ENCODE measurements at places on chromosomes 12 and 14.

- no peak for DNase-seq
Observed at GRCh38 chr14:88079624-88080023, 74.7 kb downstream of the GPR65 start.

DNA sequence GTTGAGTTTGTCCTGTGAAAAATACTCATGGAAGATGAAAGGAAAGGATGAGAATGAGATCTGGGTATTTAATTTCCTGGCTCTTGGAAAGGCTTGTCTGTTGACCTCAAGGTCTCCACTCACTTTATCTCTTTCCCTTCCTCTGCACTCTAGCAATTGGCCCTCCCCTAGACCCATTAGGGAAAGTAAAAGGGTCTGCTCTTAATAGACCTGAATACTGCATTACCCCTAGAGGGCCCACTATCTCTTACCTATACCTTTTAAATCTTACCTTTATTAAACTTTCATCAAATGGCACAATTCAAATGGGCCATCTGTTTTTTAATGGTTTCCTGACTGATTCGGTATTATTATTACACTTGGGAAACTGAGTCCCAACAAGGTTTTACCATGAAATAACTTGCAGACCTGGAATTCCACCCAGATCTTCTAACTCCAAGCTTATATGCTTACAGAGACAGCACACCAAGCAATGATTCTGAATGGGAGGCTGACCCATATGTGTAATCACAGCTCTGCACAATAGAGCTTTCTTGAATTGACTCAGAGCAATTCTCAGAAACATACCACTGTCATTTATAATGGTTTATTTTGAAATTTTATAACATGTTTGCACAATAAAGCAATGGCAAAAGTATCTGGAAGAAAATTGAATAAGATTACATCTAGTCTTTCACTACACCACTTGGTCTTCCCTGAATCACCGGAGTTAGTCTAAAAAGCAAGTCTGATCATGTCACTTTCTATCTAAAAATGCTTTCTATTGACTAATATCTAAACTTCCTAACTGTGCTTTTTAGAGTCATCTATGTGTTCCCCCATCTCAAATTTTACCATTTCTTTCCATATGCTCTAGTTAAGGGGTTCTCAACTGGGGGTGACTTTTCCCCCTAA, 618.5 kb downstream of the NRXN3 start:
- DNase-seq, result no peak

GRCh38 chr12:4587108-4587507, 25.1 kb downstream of the DYRK4 start:
- no peak for DNase-seq

- no peak for DNase-seq
Observed at GRCh38 chr14:32933629-32934072, 5.0 kb upstream of the NPAS3 start.

DNA sequence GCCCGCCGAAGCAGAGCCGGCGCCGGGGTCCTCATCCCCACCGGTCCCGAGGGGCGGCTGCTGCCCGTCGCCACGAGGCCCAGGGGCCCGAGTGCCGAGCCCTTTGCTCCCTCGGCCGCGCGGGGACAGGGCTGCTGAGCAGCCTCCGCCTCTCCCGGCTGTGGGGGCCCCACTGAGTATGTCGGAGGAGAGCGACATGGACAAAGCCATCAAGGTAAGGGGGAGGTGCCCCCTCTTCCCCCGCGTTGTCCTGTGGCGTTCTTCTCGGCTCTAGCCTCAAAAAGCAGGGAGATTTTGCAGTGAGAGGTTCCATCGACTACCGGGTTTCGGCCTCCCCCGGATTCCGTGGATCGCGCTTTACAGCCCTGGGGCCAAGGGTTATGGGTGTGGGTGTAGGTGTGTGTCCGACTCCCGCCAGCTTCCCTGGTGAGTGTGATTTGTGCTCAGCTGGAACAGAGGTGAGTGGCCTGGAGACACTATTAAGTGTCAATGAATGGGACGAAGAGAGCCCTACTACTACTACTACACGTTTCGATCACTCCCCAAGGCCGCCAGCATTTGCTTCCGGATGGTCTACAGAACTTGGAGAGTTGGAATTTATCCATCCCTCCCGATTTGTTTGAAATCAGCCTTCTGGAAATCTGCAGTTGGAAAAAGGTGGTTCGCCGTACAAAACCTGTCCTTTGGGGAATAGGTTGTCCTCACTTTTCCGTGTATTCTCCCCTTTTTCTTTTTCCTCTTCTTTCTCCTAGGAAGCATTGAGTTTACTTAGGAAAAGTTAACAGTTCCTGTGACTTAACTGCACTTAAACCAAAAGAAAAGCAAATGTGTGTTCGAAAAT, 748 bp downstream of the MAPKAPK5 start:
- peak; percentile 1 for DNase-seq

DNA sequence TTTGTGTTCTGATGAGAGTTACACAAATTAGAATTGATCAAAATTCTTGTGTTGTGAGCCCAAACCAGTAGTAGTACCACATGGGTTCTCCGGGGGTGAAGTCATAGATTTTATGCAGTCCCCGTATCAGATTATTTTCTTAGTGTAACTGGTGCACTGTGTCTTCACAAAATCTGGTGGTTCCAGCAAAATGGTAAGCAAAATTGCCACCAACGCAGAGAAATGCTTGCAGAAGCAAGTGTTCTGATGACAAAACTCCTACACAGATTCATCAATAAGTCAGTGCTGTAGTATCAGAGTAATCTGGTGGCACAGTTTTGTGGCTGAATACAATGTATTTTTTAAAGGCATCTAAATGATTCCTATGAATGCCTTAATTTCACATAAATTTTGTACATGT, 1.3 kb upstream of the CACNA2D4 start:
- no peak for DNase-seq

GRCh38 chr12:102483466-102483865, 3.1 kb upstream of the IGF1 start:
- no peak for DNase-seq

DNA sequence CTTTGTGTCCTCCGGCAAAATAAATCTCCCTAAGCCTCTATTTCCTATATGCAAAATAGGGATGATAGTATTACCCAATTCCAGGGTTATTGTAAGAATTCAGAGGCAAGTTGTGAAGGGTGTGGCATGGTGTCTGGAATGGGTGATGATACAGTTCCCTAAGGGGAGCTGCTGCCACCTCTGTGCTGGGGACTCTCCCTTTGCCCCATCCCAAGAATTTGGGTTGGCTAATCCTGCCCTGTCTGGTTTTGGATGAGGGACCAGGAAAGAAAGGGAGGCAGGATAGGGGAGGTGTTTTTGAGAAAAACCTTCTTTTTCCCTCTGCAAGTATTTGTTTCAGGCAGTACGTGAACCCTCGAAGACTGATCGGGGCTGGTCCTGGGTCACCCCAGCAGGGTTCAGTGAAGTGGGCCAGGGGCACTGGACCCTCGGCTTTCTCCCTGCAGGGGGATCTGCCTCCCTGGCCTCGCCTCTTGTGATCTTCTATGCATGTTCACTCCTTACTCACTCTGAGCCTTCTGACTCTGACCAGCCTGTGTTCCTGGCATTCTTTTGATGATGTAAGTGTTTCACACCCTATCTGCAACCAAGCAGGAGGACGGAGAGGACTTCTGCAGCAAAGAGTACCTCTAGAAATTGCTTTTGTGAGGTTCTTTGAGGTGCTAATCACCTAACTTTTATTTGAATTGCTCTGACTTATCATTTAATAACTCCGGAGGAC, 60.8 kb downstream of the RASSF3 start:
- DNase-seq, result no peak

DNA sequence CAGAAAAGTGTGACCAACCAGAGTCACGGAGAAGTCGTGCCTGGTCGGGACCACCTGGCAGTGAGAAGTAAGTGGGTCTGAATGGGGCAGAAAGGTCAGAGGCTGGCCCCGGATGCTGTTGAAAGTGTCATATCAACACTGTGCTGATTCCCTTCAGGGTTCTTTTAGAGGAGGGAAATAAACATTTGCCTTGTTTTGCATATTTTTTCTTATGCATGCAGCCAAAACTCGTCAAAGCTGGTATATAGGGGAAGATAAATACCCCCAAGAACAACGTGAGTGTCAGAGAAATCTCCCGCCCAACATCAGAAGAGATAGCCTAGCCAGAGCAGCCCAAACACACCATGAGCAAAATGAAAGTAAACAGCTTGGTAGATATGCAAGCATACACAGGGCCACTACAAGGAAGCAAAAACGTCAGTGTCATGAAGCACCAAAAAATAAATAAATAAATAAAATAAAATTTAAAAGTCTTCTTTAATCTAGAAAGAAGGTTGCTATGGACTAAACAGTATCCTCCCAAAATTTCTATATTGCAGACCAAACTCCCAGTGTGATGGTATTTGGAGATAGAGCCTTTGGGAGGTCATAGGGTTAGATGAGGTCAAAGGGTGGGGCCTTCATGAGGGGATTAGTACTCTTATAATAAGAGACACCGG, 22.1 kb downstream of the EIF5 start:
- no peak for DNase-seq

DNA sequence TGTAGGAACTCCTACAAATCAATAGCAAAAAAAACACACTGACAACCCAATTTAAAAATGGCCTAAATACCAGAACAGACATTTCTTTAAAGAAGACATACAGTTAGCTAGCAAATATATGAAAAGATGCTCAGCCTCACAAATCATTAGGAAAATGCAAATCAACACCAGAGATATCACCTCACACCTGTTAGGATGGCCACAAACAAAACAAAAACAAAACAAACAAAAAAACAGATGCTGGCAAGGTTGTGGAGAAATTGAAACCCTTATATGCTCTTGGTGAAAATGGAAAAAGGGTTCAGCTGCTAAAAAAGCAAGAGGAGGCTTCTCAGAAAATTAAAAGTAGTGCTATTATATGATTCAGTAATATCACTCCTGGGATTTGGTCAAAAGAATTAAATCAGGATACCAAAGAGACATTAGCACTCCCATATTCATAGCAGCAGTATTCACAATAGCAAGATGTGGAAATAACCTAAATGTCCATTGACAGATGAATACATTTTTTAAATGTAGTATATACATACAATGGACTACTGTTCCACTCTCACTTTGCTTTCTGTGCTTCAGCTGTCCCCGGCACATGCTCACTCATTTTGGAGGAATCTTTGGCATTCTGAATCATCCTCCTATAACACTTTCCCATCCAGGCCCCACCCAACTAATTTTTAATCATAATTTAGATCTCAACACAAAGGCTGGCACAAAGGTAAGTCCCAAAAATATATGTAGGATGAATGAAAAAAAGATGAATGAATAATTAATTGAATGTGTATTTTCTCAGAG, 99.1 kb downstream of the SYT1 start:
- no peak for DNase-seq

GRCh38 chr12:33180918-33181317, 258.7 kb downstream of the SYT10 start:
- DNase-seq, result no peak

DNA sequence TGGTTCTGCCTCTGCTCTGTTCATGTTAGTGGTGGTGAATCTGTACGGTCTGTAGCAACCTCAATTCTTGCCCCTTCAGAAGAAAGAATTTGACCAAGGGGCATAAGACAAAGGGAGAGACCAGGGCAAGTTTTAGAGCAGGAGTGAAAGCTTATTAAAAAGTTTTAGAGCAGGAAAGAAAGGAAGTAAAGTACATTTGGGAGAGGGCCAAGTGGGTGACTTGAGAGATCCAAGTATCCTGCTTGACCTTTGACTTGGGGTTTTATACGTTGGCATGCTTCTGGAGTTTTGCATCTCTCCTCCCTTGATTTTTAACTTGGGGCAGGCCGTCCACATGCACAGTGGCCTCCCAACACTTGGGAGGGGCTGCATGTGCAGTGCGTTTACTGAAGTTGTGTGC, 225.0 kb downstream of the CRADD start:
- no peak for DNase-seq

DNA sequence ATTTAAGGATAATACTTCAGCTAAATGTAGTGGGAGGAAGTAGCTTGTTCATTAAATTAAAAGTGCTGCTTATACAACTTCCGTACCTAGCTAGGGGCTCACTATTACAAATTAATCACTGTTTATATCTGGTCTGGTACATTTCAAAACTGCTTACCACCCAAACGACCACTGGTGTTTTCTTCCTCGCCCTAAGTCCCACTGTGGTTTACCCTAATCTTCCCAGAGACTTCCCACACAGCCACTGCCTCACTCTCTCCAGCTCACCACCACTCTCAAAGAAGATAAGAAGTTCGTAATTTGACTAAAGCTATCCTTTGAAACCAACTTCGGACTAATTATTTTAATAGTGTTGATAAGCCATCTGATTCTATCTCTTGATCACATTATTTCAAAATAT, 62.6 kb downstream of the PLXNC1 start:
- DNase-seq, result no peak

DNA sequence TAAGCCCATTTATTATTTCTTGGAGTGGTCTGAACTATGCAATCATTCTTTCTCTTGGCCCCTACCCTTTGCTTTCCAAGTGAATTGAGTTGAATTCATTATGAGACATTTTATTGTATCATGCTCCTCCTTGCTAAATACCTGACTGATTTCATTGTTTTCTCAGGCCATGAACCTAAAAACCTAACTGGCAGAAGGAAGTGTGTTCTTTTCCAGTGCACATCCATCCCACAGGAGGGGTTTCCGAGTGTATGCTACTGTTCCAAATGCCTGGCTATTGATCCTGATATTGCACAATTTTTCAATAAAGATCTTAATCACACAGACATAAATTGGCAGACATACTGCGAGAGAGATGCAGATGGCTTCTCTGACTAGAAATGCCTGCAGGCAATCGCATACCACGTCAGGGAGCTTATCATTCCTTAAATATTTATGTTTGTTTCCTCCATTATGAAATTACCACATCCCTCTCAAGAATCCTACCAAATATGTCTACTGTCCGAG, 162.2 kb upstream of the EGLN3 start:
- DNase-seq, result no peak

DNA sequence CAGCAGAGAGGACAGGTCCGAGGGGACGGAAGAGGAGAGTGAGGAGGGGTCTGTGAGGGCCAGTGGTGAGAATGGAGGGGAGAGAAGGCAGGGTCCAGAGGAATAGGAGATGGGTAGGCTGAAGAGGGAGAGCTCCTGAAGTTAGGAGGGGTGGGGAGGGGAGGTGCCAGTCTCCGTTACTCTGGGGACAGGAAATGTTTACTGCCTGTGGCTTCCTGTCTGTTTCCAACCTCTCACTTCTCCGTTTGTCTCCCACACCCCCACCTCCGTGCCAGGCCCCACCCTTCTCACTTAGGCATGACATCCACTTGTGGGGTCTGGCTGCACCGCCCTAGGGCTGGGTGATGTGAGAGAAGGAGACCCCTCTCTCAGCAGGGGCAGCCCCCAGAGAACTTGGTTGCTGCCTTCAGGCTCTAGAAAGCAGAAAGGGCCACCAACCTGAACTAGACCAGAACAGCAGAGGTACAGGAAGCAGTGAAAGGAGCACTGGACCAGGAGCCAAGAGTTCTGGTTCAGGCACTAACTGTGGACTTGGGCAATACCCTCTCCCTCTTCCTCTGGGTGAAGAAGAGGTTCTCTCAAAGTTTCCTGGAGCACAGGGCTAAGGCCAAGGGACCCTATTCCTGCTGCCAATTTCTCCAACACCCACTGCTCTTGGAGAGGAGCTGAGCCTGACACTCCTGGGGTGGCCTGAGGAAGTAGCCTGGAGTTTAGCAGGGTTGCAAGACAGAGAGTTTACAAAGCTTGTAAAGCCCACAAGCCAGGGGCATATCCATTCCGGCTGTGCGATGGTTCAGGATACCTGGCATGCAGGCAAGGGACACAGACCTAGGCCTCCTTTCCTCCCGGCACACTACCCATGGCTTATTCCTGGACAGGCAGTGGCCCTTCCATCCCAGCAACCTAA, 5.5 kb downstream of the ITGA5 start:
- peak; percentile 77 for DNase-seq

- no peak for DNase-seq
Observed at GRCh38 chr14:92895352-92895878, 27.5 kb upstream of the CHGA start.

Data from activated CD8-positive, alpha-beta memory T cell treated with anti-CD3 and anti-CD28 coated beads for 1 hour (primary cell).